ENCODE measurements at places on chromosomes 5 and 9. TPM values are rescaled to one million over a fixed set of nuclear protein-coding genes. Genes with fewer than 3 reads are reported as not detected.

DNA sequence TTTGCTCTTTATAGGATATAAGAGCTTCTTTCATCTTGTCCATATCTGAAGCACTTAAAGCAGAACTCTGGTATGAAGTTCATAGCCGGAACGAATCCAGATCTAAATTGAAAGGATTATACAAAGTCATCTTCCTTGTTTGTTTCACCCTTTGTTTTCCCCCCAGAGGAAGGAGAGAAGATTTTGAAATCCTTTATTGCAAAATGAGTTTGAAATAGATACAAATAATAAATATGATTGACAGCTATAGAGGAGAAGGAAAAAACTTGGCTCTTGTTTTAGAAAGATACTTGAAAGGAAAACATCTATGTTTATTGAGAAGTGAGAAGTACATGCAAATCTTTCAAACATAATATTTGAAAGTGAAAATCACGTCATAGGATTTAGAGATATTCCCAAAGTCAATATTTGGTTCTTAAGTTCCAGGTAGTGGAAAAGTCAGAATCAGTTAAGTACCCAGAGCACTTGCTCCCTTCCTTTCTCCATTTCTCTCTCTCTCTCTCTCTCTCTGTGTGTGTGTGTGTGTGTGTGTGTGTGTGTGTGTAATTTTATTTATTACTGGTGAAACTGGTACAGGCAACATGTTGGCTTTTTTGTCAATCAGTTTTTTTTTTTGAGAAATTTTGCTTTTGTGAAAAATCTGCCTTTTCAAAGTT, 27.2 kb downstream of the PAM start:
- H3K36me3 ChIP-seq = no peaks in the 10 kb centered on the region
- no peaks in the 10 kb centered on the region for H3K4me1 ChIP-seq
- no peak for DNase-seq
- H3K27me3 ChIP-seq = no peaks in the 10 kb centered on the region
- no peak overlapping the region for H3K4me3 ChIP-seq

DNA sequence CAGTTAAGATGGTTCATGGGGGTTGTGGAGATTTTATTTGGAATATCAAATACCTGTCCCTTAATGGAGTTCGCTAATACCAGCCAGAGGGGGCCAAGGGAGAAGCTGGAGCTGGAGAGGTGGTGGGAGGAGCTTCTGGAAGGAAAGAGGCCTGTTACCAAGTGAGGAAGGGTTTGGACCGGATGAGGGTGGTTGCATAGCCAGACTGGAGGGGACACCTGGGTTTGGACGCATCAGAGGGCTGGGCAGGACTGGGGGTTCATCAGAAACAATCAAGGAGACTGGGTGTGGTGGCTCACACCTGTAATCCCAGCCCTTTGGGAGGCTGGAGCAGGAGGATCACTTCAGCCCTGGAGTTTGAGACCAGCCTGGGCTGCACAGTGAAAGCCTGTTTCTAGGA, 111.8 kb upstream of the IER5L start:
- no peak overlapping the region for H3K27ac ChIP-seq
- peaks cover 3% of the 10 kb centered on the region for H3K27me3 ChIP-seq
- no peak for DNase-seq
- no peaks in the 10 kb centered on the region for H3K4me1 ChIP-seq
- no peaks in the 10 kb centered on the region for H3K36me3 ChIP-seq

DNA sequence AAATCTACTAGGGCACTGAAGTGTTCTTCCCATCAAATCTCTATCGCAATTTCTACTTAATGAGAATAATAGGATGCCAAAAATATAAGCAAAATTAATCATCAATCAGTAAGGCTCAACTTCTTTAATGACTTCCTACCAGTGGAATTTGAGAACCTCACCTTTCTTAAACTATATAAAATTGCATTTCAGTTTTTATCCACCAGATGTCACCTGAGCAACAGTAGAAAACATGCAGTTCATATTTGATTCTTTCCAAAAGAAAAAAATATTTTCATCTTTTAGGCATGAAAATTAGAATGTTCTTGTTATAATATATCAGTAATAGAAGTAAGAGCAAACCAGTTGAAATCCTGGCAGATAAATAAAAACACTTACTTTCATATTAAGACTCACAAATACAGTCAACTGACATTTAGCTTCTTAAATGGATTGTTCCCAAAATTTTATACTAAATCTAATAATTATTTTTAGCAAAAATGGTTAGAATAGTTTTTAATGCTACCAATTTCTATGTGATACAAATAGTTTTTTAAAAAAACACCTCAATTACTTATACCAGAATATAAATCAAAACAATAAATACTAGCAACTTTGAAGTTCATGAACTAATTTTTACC, 13.4 kb upstream of the CCDC112 start:
- no peak for DNase-seq
- H3K4me3 ChIP-seq = no peak overlapping the region
- peaks cover 7% of the 10 kb centered on the region for H3K27me3 ChIP-seq
- no peaks in the 10 kb centered on the region for H3K4me1 ChIP-seq

GRCh38 chr5:168282120-168282519, 9.3 kb upstream of the WWC1 start:
- no peak for DNase-seq
- no peak overlapping the region for H3K27ac ChIP-seq
- H3K36me3 ChIP-seq = no peaks in the 10 kb centered on the region

GRCh38 chr5:178310130-178310865, 77.7 kb upstream of the PHYKPL start:
- no peaks in the 10 kb centered on the region for H3K27me3 ChIP-seq
- H3K4me1 ChIP-seq = no peaks in the 10 kb centered on the region
- no peak for DNase-seq
- no peak overlapping the region for H3K4me3 ChIP-seq
- H3K36me3 ChIP-seq = no peaks in the 10 kb centered on the region

DNA sequence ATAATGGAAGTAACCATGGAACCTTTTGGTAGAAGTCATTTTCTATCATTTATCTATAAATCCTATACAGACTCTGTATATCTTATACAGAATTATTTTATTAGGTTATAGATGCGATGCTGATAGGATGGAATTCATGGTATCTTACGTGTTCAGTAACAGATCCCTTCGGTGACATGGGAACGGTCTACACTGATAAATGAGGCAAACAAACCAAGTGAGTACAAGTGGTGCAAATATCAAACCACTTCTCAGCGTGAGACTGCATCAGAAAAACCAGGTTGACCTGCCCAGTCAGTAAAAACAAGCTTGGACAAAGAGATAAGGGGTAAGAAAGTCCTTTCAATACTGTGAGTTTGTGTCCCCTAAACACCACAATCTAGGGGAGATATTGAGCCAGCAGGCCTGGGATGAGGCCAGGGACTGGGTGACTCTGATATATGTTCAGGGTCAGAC, 215.5 kb downstream of the GAPVD1 start:
- H3K4me3 ChIP-seq = no peak overlapping the region
- no peak overlapping the region for H3K27ac ChIP-seq
- H3K27me3 ChIP-seq = no peaks in the 10 kb centered on the region
- no peak for DNase-seq
- H3K36me3 ChIP-seq = peaks cover 13% of the 10 kb centered on the region
- H3K4me1 ChIP-seq = no peaks in the 10 kb centered on the region

Gene SPATA31D4
- total RNA-seq = not detected

Gene PCDHGC5
- not detected for total RNA-seq

Gene TAF11L5
- total RNA-seq = not detected
